ENCODE measurements at places on chromosomes 2 and 18.

DNA sequence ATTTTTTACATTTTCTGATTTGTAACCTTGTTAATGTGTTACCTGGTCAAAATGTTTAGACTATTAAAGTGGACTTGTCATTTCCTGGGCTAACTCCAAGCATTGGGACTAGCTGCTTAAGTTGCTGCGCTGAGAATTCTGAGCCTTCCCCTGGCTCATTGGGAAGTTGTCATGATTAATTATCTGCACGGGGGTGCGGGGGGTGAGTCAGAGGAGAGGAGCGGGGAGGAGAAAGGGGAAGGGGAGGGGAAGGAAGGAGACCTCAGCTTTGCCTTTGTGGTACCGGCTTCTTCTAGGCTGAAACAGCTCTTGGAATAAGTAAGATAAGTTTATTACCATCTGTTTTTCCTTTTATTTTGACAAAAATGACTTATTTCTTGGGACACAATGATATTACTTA lies 52.9 kb upstream of the APCDD1 start:
- no peak for DNase-seq

GRCh38 chr2:195808189-195808588 lies 151.2 kb downstream of the SLC39A10 start:
- DNase-seq = no peak

GRCh38 chr2:100274076-100274475 lies 48.2 kb downstream of the LONRF2 start:
- no peak for DNase-seq

DNA sequence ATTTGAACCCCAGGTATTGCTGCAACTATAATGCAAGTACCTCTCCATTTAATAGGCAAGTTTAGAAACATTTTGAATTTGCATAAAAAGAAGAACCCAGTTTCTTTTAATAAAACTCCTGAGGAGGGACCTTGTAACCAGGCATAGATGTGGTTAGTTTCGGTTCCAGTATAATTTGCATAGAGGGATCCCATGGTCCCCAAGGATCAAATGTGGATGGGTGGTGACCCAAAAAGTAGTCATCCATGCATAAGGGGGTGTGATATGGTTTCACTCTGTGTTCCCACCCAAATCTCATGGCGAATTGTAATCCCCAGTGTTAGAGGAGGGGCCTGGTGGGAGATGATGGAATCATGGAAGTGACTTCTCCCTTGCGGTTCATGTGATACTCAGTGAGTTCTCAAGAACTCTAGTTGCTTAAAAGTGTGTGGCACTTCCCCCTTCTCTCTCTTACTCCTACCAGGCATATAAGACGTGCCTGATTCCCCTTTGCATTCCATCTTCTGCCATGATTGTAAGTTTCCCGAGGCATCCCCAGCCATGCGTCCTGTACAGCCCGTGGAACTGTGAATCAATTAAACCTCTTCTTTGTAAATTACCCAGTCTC lies 40.2 kb upstream of the SKA1 start:
- no peak for DNase-seq

DNA sequence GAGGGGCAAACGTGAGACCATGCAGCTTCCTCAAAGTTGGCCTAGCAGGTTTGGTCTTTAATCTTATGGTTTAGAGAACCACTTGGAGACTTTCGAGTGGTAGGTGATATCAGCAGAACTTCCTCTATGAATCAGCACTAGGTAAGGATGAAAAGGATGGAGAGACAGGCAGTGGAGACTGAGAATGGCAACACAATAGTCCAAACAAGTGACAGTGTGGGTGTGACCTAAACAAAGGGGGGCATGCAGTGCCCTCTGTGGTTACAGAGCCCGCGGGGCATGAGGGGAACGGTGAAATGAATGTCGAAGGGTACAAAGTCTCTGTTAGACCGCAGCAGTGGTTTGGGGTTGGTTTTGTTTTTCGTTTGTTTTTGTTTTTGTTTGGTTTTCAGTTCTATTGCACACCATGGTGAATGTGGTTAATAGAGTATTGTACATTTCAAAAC lies 143.9 kb downstream of the L3MBTL4 start:
- no peak for DNase-seq

DNA sequence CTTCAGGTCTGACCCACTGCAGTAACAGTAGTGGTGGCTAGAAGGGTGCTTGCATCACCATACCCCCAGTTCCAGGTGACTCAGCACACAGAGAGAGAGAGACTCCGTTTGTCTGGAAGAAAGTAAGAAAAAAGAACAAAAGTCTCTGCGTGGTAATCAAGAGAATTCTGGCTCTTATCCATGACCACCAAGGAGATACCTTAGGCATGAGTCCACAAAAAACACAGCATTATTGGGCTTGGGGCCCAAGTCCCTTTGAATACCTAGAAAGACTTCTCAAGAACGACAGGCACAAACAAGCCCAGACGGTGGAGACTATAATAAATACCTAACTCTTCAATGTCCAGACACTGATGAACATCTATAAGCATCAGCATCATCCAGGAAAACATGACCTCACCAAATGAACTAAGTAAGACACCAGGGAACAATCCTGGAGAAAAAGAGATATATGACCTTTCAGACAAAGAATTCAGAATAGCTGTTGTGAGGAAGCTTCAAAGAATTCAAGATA lies 21.7 kb upstream of the BAZ2B start:
- DNase-seq = no peak

- no peak for DNase-seq
These were observed 89.4 kb upstream of the MAP2 start for GRCh38 chr2:209334188-209335017.

DNA sequence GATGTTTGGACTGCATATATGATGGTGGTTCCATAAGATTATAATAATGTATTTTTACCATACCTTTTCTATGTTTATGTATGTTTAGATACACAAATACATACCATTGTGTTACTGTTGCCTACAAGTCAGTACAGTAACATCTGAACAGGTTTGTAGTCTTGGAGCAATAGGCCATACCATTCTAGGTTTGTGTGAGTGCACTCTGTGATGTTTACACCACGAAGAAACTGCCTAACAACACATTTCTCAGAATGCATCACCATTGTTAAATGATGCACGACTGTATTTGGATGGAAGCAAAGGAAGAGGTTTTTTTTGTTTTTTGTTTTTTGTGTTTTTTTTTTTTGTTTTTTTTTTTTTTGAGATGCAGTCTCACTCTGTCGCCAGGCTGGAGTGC lies 9.5 kb downstream of the DUSP19 start:
- DNase-seq = no peak

DNA sequence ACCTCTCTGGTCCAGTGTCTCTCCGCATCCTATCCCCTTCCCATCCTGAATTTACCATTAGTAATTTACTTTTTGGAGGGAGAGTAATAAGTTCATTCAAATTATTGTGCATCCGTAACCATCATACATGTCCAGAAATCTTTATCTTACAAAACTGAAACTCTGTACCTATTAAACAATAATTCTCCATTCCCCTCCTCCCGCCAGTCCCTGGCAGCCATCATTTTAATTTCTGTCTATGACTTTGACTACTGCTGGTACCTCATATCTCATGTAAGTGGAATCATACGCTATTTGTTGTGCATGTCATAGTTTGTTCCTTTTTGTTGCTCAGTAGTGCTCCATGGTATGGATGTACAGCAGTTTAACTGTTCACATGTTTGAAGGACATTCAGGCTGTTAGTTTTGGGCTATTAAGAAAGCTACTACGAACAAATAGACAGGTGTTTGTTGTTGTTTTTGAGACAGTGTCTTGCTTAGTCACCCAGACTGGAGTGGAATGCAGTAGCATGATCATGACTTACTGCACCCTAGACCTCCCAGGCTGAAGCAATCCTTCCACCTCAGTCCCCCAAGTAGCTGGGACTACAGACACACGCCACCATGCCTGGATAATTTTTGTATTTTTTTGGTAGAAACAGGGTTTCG lies 2.0 kb downstream of the LIMS1 start:
- DNase-seq = no peak

GRCh38 chr2:102304711-102305611 lies 6.4 kb upstream of the IL1RL1 start:
- DNase-seq = no peak

DNA sequence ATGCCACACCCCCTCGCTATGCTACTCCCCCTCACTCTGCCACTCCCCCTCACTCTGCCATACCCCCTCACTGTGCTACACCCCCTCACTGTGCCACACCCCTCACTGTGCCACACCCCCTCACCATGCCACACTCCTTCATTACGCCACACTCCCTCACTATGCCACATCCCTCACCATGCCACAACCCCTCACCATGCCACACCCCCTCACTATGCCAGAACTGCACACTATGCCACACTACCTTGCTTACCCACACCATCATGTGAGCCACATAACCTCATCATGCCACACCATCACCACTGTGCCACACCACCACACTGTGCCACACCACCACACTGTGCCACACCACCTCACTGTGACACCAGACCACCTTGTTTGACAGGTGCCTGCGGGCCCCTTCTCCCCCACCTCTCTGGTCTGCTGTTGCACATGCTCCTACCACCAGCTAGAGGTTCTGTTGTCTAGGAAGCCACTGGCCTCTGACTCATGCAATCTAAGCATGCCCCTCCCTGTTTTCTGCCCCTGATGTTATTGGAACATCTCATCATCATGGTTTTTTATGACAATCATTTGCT lies 22.0 kb downstream of the MARCHF4 start:
- DNase-seq = no peak

GRCh38 chr18:32753656-32754260 lies 19.1 kb downstream of the KLHL14 start:
- no peak for DNase-seq

Data from stimulated activated CD8-positive, alpha-beta memory T cell treated with anti-CD3 and anti-CD28 coated beads, Interleukin-7, amount 100 ng/mL, for 1 hour (primary cell).